ENCODE measurements at places on chromosomes 16 and 17.

- no peak for DNase-seq
These were observed 14.8 kb downstream of the CPD start for GRCh38 chr17:30393491-30393890.

DNA sequence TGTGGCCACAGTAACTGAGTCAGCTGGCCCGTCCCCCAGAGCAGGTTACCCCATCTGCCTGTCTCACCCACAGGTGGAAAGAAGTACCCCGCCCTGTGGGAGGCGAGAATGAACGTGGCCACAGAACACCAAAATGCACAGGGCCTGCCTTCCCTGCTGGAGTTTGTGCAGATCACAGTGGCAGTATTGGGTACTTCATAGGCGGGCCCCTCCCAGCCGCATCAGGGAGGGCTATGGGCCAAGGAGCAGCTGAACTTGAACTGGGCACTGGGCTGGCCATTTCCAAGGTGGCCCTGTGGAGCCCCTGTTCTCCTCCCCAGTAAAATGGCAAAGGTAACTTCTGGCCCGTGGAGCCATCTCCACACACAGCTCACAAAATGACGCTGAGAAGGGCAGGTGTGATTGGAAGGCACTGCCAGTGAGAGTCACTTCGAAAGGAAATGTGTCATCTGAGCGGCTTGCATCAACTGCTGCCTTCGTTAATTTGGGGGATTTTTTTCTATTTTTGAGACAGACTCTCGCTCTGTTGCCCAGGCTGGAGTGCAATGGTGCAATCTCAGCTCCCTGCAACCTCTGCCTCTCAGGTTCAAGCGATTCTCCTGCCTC is 162.9 kb downstream of the ENGASE start:
- no peak for DNase-seq

DNA sequence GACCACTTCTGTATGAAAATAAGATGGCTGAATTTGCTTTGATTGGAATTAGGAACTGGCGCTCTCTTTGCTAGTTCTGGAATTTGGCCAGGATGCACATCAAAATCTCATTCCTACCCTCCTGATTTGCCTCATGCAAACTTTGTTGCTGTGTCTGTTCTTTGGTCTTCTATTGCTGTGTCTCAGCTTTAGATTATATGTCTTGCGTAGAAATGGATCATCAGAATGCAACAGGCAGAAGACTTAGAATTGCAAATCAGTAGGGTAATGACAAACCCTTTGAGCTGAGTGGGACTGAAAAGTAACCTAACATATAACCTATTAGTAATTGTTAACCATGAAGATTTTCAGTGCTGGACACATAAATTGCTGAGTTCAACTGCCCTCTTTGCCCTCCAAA is 30.3 kb downstream of the RAD51C start:
- no peak for DNase-seq

- DNase-seq: no peak
These were observed 13.5 kb upstream of the METRNL start for GRCh38 chr17:83065660-83066542.

DNA sequence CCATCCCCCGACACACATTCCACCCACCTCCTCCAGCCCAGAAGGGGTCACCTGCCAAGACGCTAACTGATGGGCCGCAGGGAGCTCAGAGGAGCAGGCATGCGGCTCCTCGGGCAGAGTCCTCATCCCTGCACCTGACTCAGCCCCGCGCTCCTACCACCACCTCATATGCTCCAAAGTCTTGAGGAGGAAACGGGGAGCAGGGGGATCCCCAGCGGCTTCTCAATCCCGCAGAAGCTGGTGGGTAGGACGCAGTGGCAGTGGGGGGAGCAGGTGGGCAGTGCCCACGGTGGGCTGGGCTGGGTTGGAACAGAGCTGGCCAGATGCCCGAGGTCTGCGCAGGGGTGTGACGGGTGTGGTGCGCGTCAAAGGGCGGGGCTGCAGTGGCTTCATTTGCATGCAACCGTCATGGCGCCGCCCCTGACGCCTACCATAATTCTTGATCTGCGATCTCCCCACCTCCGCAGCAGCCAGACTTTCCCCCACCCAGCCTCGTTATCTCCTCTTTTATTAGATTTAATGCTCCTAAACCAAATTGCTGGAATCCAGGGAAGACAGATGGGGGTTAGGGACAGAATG is 39.0 kb upstream of the EMP2 start:
- peak; percentile 8 for DNase-seq

DNA sequence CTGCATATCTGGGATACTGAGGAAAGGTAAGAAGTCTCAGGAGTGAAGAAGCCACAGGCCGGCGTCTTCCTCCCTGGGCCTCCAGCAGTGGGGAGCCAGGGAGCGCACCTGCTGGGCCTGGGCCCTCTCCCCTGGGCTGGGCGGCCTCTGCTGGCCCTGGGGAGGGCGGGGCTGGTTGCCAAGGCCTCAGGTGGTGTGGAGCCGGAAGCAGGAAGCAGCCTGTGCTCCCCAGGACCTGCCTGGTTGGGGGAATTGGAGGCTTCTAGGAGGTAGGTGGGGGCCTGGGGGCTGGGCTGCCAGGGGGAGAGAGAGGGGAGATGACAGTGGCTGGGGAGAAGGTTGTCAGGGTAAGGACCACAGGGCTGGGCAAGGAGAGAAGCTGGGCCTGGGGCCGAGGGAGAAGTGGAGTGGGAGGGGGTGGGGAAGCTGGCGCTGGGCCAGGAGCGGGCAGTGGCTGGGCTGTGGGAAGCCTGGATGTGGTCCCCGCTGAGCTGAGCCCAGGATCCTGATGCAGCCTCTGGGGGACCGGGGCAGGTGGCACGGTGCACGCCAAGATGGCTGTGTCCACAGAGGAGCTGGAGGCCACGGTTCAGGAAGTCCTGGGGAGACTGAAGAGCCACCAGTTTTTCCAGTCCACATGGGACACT is at the start of gene SMIM22:
Gene SMIM22 (plus strand): TSS at position 189 of the 647 bp plus-strand sequence. CDS start 366 bp downstream, at position 555.
- no peak for DNase-seq

- no peak for DNase-seq
These were observed 8.0 kb upstream of the AKAP1 start for GRCh38 chr17:57077000-57077399.

GRCh38 chr17:58517928-58518609 is 3.6 kb upstream of the MTMR4 start:
- DNase-seq: peak; percentile 100

DNA sequence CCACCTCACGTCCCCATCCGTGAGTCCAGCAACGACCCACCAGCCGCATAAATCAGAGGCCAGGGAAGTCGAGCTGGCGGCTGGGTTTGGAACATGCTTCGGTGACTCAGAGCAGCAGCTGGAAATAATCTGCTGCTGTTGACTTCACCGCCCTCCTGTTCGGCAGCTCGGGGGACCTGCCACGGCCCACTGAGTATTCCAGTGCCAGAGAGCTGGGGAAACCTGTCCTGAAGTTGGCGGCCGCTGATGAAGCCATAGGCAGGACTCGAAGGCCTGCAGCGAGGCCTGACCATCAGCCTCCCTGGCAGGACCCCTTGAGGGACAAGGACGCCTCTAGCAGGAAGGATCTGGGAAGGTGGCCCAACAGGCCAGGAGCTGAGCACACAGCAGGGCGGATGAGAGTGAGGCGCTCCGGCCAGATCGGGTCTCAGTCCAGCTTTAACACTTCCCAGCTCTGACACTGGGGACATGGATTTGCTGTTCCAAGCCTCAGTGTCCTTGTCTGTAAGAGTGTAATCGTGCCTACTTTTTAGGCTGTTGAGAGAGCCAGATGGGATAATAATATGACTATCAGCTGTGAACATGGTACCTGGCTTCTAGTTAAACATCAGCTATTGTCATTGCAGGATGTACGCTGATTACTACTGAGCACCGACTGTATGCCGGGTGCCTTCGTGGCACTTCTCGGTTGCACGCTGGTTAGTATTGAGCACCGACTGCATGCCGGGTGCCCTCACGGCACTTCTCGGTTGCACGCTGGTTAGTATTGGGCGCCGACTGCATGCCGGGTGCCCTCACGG is 50.4 kb upstream of the CIBAR2 start:
- peak; percentile 81 for DNase-seq

DNA sequence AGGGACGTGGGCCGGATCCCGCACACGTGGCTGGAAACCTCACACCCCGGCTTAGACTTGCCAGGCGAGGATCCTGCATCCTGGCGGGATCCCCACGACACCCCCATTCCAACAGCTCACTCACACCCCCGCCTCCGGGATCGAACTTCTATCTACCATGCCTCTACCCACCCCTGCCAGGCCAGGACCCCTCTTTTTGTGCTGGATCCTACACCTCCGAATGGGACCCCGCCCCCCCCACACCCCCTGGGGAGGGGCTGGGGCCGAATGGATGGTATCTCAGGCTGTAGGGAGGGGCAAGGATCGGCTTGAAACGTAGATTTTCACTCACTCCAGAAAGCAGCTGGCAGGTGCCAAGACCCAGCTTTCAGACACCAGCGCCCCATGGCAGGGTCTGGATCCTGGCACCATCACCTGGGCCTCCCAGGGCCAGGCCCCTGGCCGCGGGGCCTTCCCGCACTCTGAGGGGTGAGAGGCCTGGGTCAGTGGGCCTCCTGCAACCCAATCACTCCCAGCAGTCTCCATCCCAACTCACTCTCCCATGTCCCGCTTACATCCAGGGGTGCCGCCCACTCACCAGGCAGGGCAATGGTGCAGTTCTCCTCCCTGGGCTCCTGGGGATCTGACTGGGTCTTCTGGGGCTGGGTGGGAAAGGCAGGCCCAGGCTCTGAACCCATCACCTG is 6.7 kb downstream of the PRSS36 start:
- no peak for DNase-seq

GRCh38 chr17:6079155-6079888 is 9.1 kb downstream of the WSCD1 start:
- DNase-seq: no peak

- no peak for DNase-seq
These were observed 5.4 kb upstream of the STAC2 start for GRCh38 chr17:39231091-39231561.

GRCh38 chr17:50833510-50834428 is 1.6 kb upstream of the WFIKKN2 start:
- DNase-seq: no peak

GRCh38 chr17:38702166-38702915 is 2.7 kb upstream of the MLLT6 start:
- DNase-seq: peak; percentile 93

- DNase-seq: peak; percentile 64
These were observed 12.1 kb upstream of the TBX21 start for GRCh38 chr17:47720754-47721533.

DNA sequence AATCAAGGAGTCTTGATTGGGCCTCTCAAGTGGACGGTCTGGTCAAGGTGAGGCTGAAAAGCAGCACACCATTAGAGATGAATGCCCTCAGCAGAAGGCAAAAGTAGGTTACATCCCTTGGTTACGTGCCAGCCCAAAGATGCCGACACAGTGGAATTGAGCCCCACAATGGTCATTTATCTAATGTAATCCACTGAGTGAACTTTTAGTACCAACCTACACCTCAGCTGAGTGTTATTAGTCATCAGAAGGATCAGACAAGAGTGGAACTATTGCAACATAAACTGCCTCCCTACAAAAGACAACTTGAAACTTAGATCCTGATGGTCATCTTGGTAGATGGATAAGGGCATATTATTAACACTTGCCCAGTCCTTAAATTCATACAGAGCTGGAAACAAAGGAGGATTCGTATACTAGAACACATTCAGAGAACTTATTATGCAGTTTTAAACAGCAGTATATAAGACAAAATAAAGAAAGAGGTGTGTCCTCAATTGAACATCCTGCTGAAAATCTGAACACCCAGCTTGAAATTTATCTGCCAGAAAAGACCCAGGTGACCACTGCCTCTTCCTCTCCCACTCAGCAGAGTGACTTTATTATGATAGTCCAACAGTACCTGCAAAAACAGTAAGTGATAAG is 2.8 kb downstream of the DCUN1D3 start:
- DNase-seq: peak; percentile 57

DNA sequence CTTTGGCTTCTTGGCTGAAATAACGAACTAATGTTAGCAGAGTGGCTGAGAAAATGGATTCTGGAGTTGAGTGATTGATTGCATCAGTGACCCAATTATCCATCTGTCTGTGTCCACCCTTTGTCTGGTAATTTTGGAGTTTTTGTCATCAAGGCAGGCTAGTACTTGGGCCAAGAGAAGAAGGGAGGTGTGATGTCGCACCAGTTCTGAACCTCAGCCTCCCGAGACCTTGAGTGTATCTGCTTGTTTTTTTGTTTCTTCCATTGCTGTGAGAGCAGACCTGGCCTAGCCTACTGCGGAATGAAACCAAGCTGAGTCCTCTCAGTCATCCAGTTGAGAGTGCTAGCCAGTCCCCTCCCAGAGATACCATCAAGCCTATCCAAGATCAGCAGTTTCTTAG is 4.5 kb downstream of the ABCA8 start:
- DNase-seq: no peak

DNA sequence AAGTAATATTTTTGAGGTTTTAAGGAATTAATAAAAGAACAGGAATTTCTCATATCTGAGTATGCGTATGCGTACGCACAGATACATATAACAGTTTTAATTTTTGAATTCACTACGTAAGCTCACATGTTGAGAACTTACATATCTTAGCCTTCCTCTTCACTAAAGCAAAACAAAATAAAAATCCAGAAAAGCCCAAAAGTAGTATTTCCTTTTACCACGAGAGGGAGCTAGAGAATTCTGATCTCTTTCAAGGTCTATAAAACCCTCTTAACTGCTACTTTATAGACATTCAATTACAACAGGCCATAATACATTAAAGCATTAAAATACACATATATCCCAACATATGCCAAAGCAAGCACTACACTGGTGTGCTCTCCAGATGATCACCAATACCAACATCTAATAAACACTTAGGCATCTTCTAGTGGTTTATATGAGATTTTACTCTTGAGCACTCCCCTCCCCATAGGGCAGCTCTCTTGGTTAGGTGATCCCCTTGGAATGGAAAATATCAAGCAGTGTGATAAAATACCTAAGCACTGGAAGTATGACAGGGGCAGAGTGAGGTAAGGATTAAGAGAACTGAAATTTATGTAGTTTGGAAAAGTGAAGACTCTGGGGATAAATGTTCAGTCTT is 94.0 kb downstream of the SKAP1 start:
- peak; percentile 75 for DNase-seq

GRCh38 chr16:63978240-63978639 is 1143.6 kb downstream of the CDH11 start:
- DNase-seq: no peak

DNA sequence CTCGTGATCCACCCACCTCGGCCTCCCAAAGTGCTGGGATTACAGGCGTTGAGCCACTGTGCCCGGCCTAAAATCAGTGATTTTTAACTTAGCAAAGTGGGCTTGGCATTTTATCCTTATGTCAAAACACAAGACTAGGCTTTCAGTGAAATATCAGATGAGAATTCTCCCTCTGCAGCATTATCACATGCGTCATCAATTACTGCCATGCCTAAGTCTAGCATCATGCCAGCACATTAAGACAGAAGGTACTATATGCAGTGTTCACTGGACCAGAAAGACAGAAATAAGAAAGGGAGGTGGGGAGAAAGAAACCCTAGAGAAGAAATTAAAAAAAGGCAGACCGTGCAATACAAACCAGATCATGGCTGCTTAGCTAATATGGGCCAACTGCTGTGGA is 29.8 kb downstream of the GPATCH8 start:
- DNase-seq: no peak

DNA sequence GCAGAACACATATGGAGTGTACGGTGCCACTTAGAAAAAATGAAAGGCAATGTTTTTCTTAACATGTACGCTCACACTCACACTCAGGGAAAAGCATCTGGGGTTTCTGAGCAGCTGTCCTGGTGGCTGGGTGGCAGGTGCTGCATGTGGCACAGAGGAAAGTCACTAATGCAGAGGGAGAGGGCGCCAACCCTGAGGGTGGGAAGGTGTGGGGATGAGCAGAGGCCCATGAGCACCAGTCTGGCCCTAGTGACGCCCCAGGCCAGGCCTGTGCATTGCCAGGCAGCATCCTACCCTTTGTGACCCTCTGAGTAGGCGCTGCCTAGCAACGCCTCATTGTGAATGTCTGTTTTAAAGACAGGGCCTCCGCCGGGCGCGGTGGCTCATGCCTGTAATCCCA is 19.1 kb upstream of the LCMT1 start:
- no peak for DNase-seq
